ENCODE measurements at places on chromosomes 5 and 9. TPM values are rescaled to one million over a fixed set of nuclear protein-coding genes. Genes with fewer than 3 reads are reported as not detected.
A peak's percentile ranks its signal among the peaks of the same experiment; 100 is the strongest.

Gene RHOBTB3
- 348 TPM for total RNA-seq

Gene MELK
- total RNA-seq = 5.9 TPM

Gene SLCO6A1
- 0.94 TPM for total RNA-seq

Gene BTF3
- total RNA-seq = 191 TPM

Gene TMEFF1
- 47.6 TPM for total RNA-seq

Gene PTGS1
- total RNA-seq = 0.47 TPM

- peak; percentile 6 for DNase-seq
Observed at GRCh38 chr9:35726931-35727330, 5.1 kb downstream of the TLN1 start.

DNA sequence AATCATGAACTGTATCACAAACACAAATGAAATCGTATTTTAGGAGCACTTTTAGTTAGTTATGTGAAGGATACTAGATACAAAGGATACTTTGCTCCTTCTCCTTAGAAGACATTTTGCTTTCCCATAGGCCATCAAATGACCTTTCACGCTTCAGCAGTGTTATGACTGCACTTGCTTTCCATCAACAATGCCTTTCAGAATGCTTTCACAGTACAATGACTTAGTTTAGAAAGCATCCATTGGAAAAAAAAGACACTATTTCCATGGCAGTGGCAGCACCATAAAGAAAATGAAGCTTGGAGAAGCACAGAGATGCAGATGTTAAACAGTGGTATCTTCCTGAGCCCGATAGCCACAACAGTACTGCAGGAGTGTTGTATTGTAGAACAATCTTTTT, 203.9 kb downstream of the PCSK1 start:
- DNase-seq = no peak

DNA sequence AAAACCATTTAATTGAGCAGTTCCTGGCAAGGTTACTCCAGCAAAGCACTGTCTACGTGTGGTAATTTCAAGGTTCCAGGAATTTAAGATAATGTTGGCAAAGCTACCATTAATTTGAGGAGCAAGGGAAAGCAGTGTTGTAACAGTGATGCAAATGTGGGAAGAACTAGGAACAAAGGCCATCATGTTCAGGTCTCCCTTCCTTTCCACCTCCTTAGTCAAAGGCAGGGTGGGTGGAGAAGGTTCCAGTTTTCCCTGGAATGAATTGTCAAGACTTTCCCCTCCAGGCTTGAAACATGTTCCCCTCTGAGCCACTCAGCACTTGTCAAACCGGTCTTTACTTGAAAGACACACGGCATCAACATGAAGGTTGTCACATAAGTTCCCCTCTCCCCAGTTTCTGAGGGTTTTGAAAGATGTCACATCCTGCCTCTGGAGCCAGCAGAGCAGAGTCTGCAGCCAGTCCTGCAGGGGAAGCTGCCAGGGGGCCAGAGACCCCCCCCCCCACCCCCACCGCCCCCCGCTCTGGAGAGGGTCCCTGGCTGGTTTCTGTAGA, 226.0 kb downstream of the GAS1 start:
- no peak for DNase-seq

DNA sequence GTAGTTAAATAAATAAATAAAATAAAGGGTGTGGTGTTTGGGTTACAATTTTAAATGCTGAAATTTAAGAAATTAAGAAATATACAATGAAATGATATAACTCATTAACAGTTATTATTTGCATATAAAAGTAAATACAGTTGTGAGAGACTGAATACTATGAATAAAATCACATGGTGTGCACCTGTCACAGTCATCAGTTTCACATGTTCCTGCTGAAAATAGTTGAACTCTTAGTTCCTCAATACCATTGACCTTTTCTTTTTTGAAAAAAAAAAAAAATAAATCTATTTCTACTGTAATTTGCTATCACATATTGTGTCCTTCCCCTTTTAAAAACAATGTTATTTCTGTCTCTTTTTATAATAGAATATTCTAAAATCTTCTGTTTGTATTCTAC, 130.9 kb upstream of the CHD1 start:
- no peak for DNase-seq

GRCh38 chr9:36037549-36038122, 923 bp downstream of the RECK start:
- DNase-seq = peak; percentile 44

- DNase-seq = no peak
Observed at GRCh38 chr5:134887593-134888159, 13.5 kb downstream of the TXNDC15 start.

- no peak for DNase-seq
Observed at GRCh38 chr9:115640887-115641286, 512.7 kb upstream of the PAPPA start.

DNA sequence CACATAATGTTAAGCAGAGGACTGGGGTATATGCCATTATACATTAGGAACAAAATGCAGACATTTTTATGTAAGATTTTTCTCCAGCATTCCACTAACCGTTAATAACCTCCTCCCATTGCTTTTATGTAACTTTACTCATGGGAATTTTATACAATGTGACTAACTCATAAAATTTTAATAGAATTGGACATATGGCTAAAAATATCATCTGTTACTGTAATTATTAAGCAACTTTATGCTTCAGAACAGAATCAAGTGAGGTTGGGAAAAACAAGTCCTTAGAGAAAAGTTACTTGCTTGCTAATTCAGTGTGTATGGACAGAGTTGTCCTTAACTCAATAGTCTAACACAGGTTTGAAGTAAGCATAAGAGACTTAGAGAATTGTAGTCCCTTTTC, 54.8 kb upstream of the PCSK1 start:
- DNase-seq = no peak

GRCh38 chr5:52150501-52150900, 637.2 kb upstream of the ITGA1 start:
- DNase-seq = no peak

- DNase-seq = no peak
Observed at GRCh38 chr9:75111019-75111622, 22.8 kb downstream of the OSTF1 start.

DNA sequence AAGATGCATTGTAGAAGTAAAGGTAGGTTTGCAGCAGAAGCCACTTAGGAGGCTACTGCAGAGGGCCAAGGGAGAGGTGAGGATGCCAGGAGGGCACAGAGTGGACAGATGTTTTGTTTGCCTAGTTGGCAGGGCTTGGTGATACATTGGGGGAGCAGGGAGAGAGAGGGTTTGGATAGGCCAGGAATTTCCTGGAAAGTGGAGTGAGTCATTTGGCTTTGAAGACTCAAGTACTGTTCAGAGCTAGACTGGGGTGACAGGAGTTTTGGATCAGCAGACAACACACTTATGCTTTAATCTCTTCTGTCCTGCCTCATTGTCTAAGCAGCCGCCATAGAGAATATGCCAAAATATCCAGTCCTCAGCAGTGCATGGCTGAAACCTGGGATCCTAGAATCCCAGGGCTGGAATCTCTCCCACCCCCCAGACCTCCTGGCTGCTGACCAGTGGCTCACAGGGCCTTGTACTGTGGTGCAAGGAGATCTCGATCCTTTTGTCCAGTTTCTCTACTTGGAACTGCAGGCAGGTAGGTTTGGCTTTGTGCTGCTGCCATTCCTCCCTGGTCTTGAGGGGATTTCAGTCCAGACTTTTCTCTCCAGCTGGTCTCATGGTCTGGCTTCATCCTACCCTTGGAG, 11.0 kb downstream of the TMEM268 start:
- peak; percentile 11 for DNase-seq
